NCI-H82 (cell line): ENCODE measurements at places on chromosomes 3 and 15.

GRCh38 chr3:98726084-98726483, 37.1 kb upstream of the ST3GAL6 start:
- DNase-seq, result no peak

DNA sequence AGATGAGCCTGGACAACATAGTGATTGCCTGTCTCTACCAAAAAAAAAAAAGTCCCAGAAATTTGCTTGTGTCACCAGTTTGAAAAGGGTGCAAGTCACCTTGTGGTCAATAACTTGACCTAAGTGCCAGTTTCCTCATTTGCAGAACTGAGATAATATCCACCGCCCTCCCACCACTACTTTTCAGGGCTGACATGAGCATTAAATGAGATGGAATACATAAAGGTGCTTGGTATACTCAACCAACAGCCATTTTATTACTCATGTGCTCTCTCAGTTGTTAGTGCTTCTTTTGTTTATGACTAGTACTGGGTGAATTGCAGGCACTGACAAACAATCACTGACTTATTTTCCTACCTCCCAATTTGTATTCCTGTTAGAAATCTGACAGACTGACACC, 340.5 kb upstream of the SATB1 start:
- DNase-seq, result no peak

DNA sequence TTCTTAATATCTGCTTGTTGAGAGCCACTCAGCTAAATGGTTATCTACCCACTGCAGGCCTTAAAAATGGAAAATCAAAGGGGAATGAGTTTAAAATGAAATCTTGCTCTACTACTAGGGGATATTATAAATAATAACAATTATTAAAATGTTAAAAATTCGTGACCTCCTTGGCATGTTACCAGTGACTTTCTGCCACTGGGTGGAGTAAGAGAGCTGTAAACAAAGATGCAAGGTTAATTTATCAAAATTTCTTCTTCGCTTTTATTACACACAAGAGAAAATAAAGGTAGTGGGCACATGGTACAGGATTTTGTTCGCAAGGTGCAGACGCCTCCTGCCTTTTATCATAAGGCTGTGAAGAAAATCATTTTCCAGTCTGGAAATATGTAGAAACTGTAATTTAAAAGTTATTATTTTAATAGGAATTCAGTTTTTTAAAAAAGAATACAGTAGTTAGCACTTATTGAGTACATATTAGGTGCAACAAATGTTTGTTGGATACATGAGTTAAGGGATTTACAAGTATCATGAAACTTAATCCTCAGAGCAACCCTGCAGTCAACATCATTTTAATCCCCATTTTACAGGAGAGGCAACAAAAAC, 272.6 kb downstream of the SUCLG2 start:
- DNase-seq, result peak; percentile 37

GRCh38 chr15:78241017-78241416, 6.7 kb upstream of the ACSBG1 start:
- DNase-seq, result peak; percentile 86

- DNase-seq, result no peak
These were observed at the start of gene BCL2A1 for GRCh38 chr15:79970624-79971434. BCL2A1 (minus strand) TSS chr15:79971196; CDS start chr15:79971119, 77 bp downstream.

DNA sequence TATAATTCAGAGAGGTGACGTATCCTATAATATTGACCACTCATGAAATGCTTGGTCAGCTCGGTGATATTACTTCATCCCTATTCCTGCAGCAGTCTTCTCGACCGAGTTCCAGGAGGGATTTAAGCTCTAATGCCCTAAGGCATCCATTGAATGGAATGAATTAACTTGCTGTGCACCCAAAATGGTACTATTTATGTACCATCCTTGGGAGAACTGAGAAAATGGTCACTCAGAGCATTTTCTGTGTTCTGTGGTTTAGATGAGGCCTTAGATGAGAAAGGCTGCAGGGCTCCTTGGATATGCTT, 638 bp downstream of the BLOC1S6 start:
- DNase-seq, result no peak

DNA sequence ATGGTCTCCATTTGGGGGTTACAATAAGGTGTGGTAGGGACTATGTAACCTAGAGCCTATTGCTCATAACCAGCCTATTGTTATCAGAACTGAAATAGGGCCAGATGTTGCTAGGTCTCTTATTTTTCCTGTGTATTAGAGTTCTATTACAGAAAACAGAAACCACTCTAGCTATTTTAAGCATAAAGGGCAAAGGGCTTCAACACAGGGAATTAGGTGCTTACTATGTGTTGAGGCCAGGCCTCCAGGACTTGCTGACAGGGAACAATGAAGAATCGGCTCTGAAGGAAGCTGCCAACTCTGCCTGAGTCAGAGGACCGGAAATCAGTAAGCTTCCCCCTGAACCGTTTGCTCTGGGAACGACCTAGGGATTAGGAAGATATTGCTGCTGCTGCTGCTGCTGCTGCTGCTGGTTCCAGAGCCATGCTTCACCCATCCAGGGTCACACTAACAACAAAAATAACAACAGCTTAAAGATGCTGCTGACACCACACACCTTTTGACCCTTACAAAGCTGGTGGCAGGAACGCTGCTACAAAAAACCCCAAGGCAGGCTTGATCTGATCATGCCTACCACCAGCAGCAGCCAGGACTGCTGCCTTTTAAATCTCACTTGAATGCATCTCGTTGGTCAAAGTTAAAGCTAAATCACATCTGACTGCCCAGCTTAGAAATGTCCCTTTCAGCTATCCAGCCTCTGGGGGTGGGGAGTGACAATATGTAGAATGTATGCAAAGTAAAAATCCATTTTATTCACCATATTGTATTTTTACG, 276.9 kb upstream of the IL12A start:
- DNase-seq, result peak; percentile 80

DNA sequence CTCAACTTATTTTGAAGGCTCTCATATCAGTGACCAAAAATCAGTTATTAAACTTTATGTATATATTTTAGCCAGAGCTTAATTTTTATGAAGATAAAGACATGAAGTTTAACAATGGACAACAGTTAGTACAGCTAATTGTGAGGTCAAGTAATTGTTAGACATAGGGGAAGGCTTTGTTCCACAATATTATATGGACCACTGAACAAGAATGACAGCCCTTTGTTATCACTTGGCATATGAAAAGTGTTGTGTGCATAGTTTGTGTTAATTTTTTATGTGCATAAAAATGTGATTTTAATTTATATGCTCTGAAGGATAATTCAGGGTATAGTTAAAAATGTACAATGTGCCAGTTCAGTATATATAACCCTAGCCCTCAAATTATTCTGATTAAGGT, 12.0 kb downstream of the DNAJC19 start:
- no peak for DNase-seq
